ENCODE measurements at places on chromosomes 13 and 19. TPM values are rescaled to one million over a fixed set of nuclear protein-coding genes. Genes with fewer than 3 reads are reported as not detected.

Gene MBD3L3
- not detected for polyA plus RNA-seq

DNA sequence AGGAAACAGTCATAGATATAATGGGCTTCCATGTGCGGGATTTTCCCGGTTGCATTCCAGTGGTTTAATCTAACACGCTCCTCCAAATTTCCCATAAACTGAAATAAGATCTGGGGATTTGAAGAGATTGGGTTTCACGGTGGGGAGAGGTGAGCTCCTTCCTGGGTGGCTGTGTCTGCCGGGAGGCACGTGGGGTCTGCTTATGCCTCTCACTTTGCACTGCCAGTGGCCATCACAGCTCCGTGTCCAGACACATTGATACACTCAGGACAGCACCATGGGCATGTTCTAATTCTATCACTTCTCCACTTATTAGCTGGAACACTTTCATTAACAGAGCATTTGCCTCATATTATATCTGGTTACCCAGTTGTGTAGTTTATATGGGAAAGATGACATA, 73.4 kb downstream of the SOX1 start:
- H3K27me3 ChIP-seq = no peaks in the 10 kb centered on the region
- no peaks in the 10 kb centered on the region for H3K36me3 ChIP-seq
- H3K4me3 ChIP-seq = no peak overlapping the region
- H3K27ac ChIP-seq = no peak overlapping the region
- no peaks in the 10 kb centered on the region for H3K4me1 ChIP-seq

DNA sequence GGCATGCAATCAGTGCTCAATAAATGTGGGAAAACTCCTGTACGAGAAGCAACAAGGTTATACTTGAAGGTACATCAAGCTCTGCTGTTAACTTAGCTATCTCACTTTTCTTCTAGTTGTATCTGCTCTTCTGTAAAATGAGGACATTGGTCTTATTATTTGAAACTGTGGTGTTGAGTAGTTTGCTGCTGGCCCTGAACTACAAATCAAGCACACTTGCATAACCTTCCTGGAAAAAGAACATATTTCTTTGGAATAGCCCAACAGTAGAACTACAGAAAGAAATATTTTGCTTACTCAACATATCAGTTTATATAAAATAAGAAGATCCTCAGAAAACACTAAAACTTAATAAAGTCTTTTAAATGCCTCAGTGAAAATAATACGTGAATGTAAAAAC, 203.0 kb downstream of the KCTD12 start:
- no peak for DNase-seq
- H3K4me3 ChIP-seq = no peak overlapping the region
- H3K36me3 ChIP-seq = no peaks in the 10 kb centered on the region
- H3K27me3 ChIP-seq = no peaks in the 10 kb centered on the region
- no peaks in the 10 kb centered on the region for H3K4me1 ChIP-seq

DNA sequence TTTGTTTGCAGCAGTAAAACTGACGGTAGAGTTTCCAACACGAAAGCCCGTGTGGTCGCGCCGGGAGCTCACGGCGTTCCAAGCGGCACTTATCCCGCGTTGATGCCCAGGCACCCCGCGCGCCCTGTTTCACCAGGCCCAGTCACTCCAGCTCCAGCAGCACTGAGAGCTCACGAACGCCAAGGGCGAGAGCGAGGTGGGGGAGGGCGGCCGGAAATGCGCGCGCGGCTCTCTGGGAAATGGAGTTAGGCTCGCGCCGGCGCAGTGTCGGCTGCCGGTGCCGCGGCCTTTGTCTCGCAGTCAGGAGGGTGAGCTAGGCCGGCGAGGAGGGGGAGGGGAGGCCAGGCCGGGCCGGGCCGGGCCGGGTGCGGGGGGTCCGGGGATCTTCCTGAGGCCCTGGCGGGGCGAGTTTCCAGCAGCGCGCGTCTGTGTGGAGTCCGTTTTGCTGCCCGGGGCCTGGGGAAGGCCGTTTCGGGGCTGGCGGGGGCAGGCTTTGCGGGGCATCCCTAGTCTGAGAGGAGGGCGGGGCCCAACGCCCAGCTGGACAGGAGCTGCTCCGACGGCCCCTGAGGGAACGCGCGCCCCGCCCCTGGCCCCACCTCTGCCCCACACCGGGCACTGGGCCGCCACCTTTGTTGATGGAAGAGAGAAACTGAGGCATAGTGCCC, at the start of gene ZNF135:
Gene ZNF135, plus strand, starts transcription at position 280 of the 668 bp plus-strand sequence. CDS start 721 bp downstream, outside the sequence.
- DNase-seq = peak; percentile 50
- 0 out of 2 replicates have a peak, but pooled peaks cover 2% of the 10 kb centered on the region for H3K4me1 ChIP-seq
- H3K36me3 ChIP-seq = no peaks in the 10 kb centered on the region
- no peaks in the 10 kb centered on the region for H3K27me3 ChIP-seq
- H3K27ac ChIP-seq = peak within 1 kb of the TSS; percentile 56
- H3K4me3 ChIP-seq = peak within 1 kb of the TSS; percentile 52

DNA sequence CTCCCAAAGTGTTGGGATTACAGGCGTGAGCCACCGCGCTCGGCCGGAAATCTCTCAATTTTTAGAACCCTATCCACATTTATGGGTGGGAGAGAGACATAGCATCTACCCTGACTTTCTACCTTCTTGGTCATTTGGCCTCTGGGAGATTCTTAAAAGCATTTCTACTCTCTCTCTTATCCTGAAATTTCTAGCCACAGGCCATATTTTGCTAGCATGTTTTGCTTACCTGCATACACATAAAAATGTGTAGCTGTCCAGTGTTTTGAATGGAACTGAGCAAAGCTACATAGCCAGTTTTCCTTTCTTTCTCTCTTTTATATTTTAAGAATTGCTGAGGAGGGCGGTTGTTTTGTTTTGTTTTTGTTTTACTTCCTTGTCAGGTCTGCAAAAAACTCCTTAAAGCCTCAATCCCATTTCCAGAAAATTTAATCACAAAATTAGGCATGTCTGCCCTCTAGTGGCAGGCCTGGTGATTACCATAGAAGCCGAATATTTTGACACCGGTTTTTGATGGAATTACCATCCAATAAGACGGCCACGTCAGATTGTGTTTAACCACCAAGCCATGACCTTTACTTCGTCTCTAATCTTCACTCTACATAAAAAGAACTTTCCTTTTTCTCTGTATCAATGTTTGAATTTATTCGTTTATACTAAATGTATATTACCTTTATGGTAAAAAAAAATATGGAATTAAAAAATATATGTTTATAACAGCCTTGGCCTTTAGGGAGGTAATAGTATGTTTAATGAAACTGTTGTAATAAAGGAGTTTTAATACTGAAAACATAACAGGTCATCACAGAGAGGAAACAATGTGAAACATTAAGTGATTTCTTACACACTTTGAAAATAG, 34.4 kb upstream of the OXGR1 start:
- no peak overlapping the region for H3K27ac ChIP-seq
- peak; percentile 40 for DNase-seq
- H3K36me3 ChIP-seq = no peaks in the 10 kb centered on the region
- no peak overlapping the region for H3K4me3 ChIP-seq
- H3K27me3 ChIP-seq = no peaks in the 10 kb centered on the region

DNA sequence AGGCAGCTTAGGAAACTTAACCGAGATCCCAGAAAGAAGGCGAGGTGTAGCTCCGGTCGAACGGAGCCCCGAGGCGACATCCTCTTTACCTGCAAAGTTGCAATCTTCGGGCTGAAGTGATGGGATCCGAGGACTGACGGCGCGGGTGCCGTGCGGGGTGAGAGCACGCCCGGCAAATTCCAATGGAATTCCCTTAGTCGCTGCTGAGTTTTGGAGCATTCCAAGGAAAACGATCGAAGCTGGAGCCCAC, 141 bp downstream of the TRPC4 start:
- H3K27me3 ChIP-seq = no peaks in the 10 kb centered on the region
- H3K27ac ChIP-seq = peak overlapping the region; percentile 4
- peak overlapping the region; percentile 55 for H3K4me3 ChIP-seq

DNA sequence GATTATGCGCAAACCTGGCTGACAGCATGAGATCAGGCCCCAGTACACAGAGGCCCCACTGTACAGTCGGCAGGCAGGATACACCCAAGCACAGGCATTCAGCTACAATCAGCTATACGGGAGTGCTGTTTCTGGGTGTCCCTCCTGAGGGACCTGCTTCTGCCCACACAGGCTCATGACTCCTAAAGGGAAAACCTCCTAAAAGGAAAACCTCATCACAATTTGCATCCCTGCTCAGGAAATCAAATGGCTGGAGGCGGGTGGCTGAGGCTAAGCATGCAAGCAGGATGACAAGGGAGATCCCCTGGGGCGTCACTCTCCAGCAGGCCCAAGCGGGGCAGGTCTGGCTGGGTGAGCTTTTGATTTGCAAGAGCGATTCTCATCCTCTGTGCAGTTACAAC, 99.8 kb downstream of the CRYL1 start:
- no peak overlapping the region for H3K27ac ChIP-seq
- peaks cover 12% of the 10 kb centered on the region for H3K27me3 ChIP-seq
- DNase-seq = no peak
- H3K4me3 ChIP-seq = no peak overlapping the region
- no peaks in the 10 kb centered on the region for H3K36me3 ChIP-seq

GRCh38 chr19:42132030-42132628, at the start of gene POU2F2:
POU2F2 (minus strand) TSS chr19:42132446; CDS start chr19:42132411, 35 bp downstream.
- peak within 1 kb of the TSS; percentile 30 for H3K4me3 ChIP-seq
- H3K36me3 ChIP-seq = no peaks in the 10 kb centered on the region
- peaks cover 14% of the 10 kb centered on the region for H3K4me1 ChIP-seq
- peaks cover 13% of the 10 kb centered on the region for H3K27me3 ChIP-seq

DNA sequence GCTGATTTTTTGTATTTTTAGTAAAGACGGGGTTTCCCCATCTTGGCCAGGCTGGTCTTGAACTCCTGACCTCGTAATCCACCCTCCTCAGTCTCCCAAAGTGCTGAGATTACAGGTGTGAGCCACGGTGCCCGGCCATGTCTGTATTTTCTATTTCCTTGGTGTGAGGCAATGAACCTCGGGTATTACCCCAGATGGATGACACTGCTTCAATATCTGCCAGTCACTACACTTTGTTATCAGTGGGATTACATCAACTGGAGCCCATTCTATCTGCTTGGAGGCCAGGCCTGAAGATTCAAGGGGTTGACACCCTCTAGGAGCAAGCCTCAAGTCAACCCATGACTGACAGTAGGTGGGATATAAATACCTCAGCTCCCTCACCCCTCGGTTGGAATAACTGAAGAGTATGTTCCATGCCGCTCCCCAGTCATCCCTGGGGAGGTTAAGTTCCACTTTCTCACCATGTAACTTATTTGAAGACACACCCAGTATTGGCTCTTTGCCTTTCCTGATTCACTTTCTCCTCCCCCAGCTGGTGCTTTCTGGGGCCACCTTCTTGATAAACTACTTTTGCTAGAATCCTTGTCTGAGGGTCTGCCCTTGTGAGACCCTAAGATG, 992 bp upstream of the ADGRE1 start:
- no peaks in the 10 kb centered on the region for H3K4me1 ChIP-seq
- H3K27ac ChIP-seq = no peak overlapping the region
- no peaks in the 10 kb centered on the region for H3K36me3 ChIP-seq
- no peak overlapping the region for H3K4me3 ChIP-seq
- DNase-seq = no peak

Gene ZNF729
- not detected for polyA plus RNA-seq

DNA sequence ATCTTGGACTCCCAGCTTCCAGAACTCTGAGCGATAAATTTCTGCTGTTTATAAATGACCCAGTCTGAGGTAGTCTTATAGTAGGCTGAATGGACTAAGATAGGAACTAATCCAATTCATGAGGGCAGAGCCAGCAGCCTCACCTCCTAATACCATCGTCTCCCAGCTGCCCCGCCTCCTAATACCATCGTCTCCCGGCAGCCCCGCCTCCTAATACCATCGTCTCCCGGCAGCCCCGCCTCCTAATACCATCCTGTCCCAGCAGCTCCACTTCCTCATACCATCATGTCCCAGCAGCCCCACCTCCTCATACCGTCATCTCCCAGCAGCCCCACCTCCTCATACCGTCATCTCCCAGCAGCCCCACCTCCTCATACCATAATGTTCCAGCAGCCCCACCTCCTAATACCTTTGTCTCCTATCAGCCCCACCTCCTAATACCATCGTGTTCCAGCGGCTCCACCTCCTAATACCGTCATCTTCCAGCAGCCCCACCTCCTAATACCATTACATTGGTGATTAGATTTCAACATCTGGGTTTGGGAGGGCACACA, 2.4 kb upstream of the ARGLU1 start:
- no peaks in the 10 kb centered on the region for H3K27me3 ChIP-seq
- H3K4me3 ChIP-seq = no peak overlapping the region
- H3K4me1 ChIP-seq = peaks cover 3% of the 10 kb centered on the region

DNA sequence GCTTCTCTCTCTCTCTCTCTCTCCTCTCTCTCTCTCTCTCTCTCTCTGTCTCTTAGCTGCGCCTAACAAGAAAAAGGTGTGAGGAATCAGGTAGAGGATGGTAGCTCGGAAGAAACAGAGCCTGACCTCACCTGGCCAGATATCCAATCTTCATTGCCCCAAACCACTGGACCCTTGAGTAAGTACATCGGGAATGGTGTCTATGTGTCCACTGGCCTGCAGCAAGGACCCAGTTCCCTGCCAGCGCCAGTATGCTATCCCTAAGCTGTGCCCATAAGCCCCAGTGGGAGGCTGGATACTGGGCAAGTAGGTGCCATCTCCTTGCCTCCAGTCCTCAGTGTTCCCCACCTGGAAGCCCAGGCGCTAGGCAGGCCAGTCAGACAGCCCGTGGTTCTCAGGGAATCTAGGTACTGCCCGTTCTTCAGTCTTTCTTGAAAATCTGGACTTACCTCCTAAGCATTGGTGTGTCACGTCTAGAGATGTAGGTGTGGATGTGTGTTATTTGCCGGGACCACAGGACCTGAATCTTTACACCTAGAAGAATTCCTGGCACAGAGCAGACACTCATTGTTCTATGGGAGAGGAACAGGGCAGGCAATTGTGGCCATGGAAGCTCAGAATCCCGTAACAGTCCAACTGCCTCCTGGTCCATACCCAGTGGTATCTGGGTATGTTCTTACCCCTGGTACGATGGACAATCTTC, 7.3 kb downstream of the URAD start:
- no peaks in the 10 kb centered on the region for H3K36me3 ChIP-seq
- H3K4me3 ChIP-seq = no peak overlapping the region
- no peaks in the 10 kb centered on the region for H3K4me1 ChIP-seq
- peaks cover 74% of the 10 kb centered on the region for H3K27me3 ChIP-seq
- H3K27ac ChIP-seq = no peak overlapping the region

- no peaks in the 10 kb centered on the region for H3K36me3 ChIP-seq
- peaks cover 5% of the 10 kb centered on the region for H3K4me1 ChIP-seq
- peaks cover 3% of the 10 kb centered on the region for H3K27me3 ChIP-seq
- no peak overlapping the region for H3K4me3 ChIP-seq
- H3K27ac ChIP-seq = no peak overlapping the region
Observed at GRCh38 chr19:2586196-2586595, 110.3 kb downstream of the GADD45B start.

Gene TNNI3
- polyA plus RNA-seq = not detected

- no peak overlapping the region for H3K27ac ChIP-seq
- peaks cover 3% of the 10 kb centered on the region for H3K27me3 ChIP-seq
- H3K4me3 ChIP-seq = no peak overlapping the region
- H3K4me1 ChIP-seq = no peaks in the 10 kb centered on the region
Observed at GRCh38 chr19:2410023-2410422, 17.4 kb downstream of the TIMM13 start.

- no peak overlapping the region for H3K4me3 ChIP-seq
- H3K27me3 ChIP-seq = peaks cover 6% of the 10 kb centered on the region
- no peak overlapping the region for H3K27ac ChIP-seq
Observed at GRCh38 chr19:281156-281853, 9.9 kb downstream of the PLPP2 start.
